Posterior cingulate gyrus (tissue), 11 donors: ENCODE measurements at places on chromosomes 3 and 15.

GRCh38 chr3:138442433-138442832, 8.0 kb downstream of the ESYT3 start:
- DNase-seq: no peak

GRCh38 chr15:59298225-59298853, 74.3 kb downstream of the MYO1E start:
- DNase-seq: no peak

DNA sequence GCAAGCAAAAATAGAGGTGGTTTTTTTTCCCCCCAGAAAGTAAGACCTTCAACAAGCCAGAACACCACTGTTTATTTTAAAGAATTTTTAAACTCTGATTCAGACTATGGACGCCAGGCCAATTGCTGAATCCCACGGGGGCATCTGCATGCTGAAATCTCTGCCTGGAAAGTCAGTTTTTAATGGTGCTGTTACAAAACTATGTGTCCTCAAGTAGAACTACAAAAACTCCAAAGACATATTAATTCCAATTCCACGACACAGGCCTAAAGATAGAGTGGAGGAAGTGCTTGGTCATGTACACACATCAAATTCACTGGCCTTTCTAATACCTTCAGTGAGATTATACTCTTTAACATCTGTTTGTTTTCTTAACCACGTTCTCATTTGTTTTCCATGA, 490.5 kb upstream of the NR2F2 start:
- DNase-seq: no peak

DNA sequence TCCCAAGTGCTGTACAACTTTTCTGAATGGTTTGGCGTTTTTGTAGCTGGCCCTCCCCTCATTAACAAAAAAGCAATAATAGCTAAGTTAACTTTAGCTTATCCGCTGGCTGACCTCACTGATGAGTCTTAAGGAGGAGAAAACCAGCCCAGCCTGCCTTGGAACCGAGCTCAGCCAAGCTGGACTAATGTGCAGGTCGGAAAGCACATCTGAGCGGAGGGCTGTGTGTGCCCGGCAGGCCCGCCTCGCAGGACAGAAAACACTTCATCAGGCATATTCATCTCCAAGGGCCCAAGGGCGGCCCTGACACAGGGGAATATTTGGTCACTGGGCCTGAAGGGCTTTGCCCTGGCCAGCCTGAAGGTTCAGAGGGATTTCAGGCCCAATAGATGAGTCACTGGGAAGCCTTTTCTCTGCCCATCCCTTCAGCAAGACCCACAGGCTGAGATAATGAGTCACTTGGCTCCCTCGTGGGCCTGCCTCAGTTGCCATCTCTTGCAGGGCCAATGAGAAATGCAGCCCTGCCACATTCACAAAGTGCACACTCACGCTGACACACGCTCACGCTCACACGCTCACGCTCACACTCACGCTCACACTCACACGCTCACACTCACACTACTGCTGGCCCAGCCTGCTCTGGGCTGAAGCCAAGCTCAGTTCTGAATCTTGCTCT, 75.1 kb downstream of the SLC12A8 start:
- DNase-seq: no peak

DNA sequence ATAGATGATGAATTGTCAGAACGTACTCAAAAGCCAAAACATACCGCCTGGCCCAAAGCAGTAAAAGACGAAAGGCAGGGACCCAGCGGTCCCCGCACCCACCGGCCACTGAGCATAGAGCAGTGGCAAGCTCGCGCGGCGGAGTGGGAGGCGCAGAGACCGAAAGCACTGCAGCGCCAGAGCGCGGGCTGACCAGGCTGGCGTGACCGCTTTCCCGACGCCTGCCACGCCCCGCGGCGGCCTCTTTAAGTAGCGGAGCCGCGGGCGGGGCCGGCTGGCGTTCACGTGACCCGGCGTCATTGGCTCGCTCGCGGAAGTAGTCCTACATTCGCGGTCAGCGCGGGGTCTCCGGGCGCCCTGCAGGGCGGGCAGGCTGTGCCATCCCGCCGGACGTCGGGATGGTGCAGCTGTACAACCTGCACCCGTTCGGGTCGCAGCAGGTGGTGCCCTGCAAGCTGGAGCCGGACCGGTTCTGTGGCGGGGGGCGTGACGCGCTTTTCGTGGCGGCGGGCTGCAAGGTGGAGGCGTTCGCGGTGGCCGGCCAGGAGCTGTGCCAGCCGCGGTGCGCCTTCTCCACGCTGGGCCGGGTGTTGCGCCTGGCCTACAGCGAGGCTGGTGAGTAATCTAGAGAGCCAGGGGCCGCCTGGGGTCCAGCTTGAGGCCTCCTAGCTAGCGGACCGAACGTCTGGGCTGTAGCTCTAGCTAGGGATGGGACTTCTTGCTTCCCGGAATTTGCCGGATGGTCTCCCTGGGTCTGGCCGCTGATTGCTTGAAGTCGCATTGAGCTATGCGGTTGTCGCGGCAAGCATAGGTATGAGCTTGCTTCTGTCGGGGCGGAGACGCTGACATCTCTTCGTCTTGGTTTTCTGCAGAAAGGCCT, at the start of gene HPS3:
TSS of gene HPS3 (plus strand) at position 313 of the 880 bp plus-strand sequence. CDS start at position 399, 86 bp downstream.
- peak; percentile 82 for DNase-seq

DNA sequence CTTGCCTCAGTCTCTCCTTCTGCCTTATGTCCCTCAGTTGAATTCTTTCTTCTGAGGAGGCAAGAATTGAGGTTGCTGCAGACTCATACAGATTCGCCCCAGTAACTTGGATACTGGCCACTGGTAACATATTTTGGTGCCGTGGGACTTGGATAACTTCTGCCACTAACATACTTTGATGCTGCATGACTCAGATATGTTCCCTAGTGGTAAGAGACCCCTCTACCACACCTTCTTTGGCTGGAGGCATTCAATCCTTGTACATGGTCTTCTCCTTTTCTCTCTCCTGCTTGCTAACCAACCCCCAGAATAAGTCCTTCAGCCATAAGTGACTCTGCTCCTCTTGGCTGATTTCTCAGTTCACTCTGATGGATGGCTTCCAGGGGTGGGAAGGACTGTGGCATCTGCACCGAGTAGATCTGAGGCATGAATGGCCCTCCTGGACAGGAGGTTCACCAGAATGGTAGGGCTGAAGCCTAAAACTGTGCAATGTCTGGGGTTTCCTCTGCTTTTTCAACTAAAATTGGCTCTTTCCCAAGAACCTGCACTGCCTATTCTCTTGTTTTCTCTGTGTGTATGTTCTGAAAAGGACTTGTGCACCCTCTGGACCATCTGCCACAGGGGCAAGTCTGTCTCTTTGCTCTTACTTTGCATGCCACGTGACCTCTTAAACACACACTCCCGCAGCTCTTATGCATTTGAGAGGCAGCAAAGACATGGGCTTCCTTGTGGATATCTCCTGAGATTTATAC, 55.5 kb upstream of the FSTL1 start:
- DNase-seq: no peak

DNA sequence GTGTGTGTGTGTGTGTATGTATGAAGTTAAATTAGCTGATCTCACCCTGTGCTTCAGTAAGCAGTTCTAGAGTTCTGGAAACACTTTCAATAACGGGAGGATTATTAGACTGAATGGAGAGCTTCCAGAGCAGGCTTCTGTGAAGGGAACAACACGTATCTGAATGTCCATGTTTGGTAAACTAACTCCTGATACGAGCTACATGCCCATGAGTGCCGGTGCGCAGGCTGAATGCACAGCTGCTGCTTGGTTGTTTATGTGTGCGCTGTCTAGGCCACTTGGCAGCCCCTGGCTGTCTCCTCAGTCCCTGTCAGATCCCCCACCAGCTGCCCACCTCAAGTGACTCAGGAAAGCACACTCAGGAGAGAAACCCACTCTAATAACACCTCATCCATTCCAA, 137.0 kb downstream of the EPHB1 start:
- DNase-seq: no peak
